ENCODE measurements at places on chromosomes 1 and 21.

GRCh38 chr1:32091176-32091575 is 16.7 kb upstream of the KPNA6 start:
- H3K4me1 ChIP-seq, result no peaks in the 10 kb centered on the region
- H3K36me3 ChIP-seq, result peaks cover 84% of the 10 kb centered on the region
- H3K27ac ChIP-seq, result no peak overlapping the region

DNA sequence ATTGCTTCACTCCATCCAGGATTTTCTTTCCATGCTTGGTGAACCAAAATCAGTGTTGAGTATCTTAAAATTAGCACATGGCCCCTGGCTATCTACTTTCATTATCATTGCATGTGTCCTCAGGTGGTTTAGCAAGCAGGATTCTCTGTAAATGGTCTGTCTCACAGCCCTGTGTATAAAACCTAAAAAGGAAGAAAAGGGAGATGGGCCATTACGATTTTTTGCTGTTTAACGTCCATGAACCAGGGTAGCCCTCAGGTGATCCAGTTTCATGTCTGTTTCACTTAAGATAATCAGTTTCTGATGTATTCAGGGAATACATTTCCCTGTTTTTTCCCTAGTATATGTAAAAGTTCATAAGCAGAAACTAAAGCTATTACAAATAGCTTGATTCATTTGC is 238.2 kb downstream of the NFIA start:
- H3K4me3 ChIP-seq, result no peak overlapping the region
- H3K4me1 ChIP-seq, result peaks cover 8% of the 10 kb centered on the region
- DNase-seq, result no peak
- H3K27me3 ChIP-seq, result no peaks in the 10 kb centered on the region
- no peak overlapping the region for H3K27ac ChIP-seq

DNA sequence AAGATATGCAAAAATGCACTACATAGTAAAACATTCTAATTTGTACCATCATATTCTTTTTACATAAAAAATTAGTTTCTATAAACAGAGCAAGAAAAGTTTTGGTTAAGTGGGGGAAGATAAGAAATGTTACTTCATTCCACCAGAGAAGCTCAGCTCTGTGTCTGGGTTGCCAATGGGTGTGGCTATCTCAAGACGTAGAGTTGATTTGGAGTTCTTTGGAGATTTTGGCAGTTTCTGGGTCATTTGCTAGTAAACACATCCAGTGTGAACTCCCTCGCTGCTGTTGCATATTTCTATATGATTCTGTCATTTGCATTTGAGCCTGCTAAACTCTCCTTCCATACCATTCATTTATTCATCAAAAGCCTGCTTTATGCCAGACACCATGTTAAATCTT is 7.2 kb downstream of the RGL1 start:
- no peak for DNase-seq
- no peaks in the 10 kb centered on the region for H3K36me3 ChIP-seq

- peaks cover 14% of the 10 kb centered on the region for H3K36me3 ChIP-seq
- H3K4me3 ChIP-seq, result no peak overlapping the region
- no peaks in the 10 kb centered on the region for H3K27me3 ChIP-seq
- DNase-seq, result no peak
Measured at GRCh38 chr1:43573066-43573800, 42.5 kb downstream of the PTPRF start.

DNA sequence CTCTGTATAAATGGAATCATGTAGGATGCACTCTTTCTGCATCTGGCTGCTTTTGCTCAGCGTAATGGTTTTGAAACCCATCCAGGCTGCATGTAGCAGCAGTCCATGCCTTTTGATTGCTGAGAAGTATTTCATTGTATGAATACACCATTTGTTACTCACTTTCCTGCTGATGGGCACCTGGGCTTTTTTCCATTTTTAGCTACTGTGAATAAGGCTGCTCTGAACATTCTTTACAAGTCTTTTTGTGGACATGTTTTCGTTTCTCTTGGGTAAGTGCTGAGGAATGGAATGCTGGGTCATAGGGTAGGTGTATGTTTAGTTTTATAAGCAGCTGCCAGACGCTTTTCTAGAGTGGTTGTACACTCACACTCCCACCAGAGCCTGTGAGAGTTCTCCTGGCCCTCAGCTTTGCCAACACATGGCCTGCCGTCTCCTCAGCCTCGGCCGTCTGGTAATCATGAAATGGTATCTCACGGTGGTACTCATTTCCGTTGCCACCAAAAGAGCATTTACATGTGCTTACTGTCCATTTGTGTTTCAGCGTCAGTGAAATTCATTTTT is 22.7 kb downstream of the SLX9 start:
- H3K36me3 ChIP-seq, result no peaks in the 10 kb centered on the region
- peak; percentile 55 for DNase-seq
- H3K4me1 ChIP-seq, result peaks cover 15% of the 10 kb centered on the region
- H3K27ac ChIP-seq, result peak overlapping the region; percentile 40
- no peaks in the 10 kb centered on the region for H3K27me3 ChIP-seq
- no peak overlapping the region for H3K4me3 ChIP-seq

GRCh38 chr1:223137455-223138085 is 5.5 kb downstream of the TLR5 start:
- H3K27me3 ChIP-seq, result no peaks in the 10 kb centered on the region
- H3K4me3 ChIP-seq, result no peak overlapping the region
- H3K36me3 ChIP-seq, result no peaks in the 10 kb centered on the region
- H3K27ac ChIP-seq, result peak overlapping the region; percentile 74
- peak; percentile 79 for DNase-seq

DNA sequence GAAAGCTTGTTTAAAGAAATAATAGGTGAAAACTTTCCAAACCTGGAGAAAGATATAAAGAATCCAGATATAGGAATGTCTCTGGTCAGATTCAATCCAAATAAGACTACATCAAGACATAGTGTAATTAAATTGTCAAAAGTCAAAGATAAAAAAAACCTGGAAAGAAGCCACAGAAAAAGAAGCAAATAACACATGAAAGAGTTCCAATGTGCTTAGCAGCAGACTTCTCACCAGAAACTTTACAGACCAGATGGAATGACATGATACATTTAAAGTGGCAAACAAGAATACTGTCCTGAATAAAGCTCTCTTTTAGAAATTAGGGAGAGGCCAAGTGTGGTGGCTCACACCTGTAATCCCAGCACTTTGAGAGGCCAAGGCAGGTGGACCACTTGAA is 1039.9 kb downstream of the KCNT2 start:
- no peak for DNase-seq
- H3K27ac ChIP-seq, result no peak overlapping the region
- H3K4me1 ChIP-seq, result no peaks in the 10 kb centered on the region
- no peak overlapping the region for H3K4me3 ChIP-seq
- no peaks in the 10 kb centered on the region for H3K27me3 ChIP-seq
- no peaks in the 10 kb centered on the region for H3K36me3 ChIP-seq

GRCh38 chr1:31154000-31154631 is 85.6 kb downstream of the NKAIN1 start:
- peak; percentile 16 for DNase-seq
- H3K27me3 ChIP-seq, result no peaks in the 10 kb centered on the region
- H3K27ac ChIP-seq, result peak overlapping the region; percentile 82
- H3K4me1 ChIP-seq, result no peaks in the 10 kb centered on the region

- no peak overlapping the region for H3K4me3 ChIP-seq
- no peaks in the 10 kb centered on the region for H3K27me3 ChIP-seq
- DNase-seq, result no peak
- H3K27ac ChIP-seq, result no peak overlapping the region
- no peaks in the 10 kb centered on the region for H3K36me3 ChIP-seq
Measured at GRCh38 chr1:65762081-65762862, 30.4 kb upstream of the PDE4B start.

DNA sequence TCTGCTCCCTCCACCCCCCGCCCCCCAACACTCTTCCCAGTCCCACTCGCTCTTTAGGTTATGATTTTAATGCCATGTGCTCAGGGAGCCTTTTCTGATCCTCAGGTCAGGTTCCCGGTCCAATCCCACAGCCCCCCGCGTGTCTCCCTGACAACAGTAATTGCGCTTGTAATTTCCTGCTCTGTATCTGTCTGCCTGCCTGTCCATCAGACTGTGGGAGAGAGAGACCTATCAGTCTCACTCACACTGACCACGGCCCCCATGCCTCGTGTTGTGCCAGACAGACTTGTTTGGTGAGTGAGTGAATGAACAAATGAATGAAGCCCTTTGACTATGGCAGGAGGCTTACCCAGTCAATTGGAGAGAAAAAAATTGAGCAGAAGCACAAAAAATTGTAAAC is 50.8 kb upstream of the ECE1 start:
- H3K4me1 ChIP-seq, result peaks cover 87% of the 10 kb centered on the region
- H3K36me3 ChIP-seq, result no peaks in the 10 kb centered on the region

GRCh38 chr1:76005765-76006164 is 68.8 kb upstream of the ST6GALNAC3 start:
- no peak overlapping the region for H3K27ac ChIP-seq
- H3K36me3 ChIP-seq, result no peaks in the 10 kb centered on the region
- no peak overlapping the region for H3K4me3 ChIP-seq

GRCh38 chr1:206770531-206771337 is at the start of gene IL19:
TSS of gene IL19 (plus strand) at chr1:206770773. CDS start at chr1:206836663, 65,890 bp downstream.
- H3K4me1 ChIP-seq, result peaks cover 10% of the 10 kb centered on the region
- H3K27ac ChIP-seq, result peak within 1 kb of the TSS; percentile 80
- H3K4me3 ChIP-seq, result no peak within 1 kb of the TSS
- DNase-seq, result peak; percentile 53
- H3K36me3 ChIP-seq, result no peaks in the 10 kb centered on the region

- peaks cover 32% of the 10 kb centered on the region for H3K4me1 ChIP-seq
- H3K36me3 ChIP-seq, result no peaks in the 10 kb centered on the region
- H3K27me3 ChIP-seq, result no peaks in the 10 kb centered on the region
Measured at GRCh38 chr1:248822148-248823032, 3.3 kb downstream of the SH3BP5L start.

DNA sequence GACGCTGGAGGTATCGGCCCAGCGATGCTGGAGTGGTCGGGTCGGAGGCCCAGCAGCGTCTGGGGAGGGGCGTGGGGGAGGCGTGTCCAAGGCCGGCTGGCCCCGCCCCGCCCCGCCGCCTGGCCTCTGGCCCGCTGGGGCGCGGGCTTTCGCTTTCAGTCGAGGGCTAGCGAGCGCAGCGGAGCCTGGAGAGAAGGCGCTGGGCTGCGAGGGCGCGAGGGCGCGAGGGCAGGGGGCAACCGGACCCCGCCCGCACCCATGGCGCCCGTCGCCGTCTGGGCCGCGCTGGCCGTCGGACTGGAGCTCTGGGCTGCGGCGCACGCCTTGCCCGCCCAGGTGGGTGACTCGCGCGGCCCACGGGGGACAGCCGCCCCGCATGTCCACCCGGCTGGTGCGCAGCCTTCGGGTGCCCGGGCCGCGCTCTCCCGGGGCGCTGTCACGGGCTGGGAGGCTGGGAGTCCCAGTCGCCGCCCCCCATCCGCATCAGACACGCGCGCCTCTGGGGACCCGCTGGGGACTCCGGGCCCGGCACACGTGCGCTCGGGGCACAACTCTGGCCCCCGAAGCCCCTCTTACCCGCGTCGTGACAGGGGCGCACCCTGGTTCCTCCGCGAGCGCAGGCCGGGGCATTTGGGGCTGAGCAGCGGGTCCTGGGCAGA is at the start of gene TNFRSF1B:
TSS of gene TNFRSF1B (plus strand) at position 158 of the 659 bp plus-strand sequence. CDS start at position 259, 101 bp downstream.
- no peak for DNase-seq
- peaks cover 11% of the 10 kb centered on the region for H3K36me3 ChIP-seq
- H3K4me3 ChIP-seq, result peak within 1 kb of the TSS; percentile 95
- H3K27me3 ChIP-seq, result no peaks in the 10 kb centered on the region
- peaks cover 5% of the 10 kb centered on the region for H3K4me1 ChIP-seq
- peak within 1 kb of the TSS; percentile 94 for H3K27ac ChIP-seq

DNA sequence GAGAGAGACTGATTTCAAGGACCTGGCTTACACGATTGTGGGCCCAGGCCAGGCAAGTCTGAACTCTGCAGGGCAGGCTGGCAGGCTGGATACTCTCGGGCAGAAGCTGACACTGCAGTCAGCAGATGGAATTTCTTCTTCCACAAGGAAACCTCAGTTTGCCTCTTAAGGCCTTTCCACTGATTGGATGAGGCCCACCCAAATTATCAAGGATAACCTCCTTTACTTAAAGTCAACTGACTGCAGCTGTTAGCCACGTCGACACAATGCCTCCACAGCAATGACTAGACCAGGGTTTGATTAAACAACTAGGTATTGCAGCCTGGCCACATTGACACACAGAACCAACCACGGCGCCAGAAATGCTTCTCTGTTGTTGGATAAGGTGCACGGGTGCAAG is 130.5 kb downstream of the PSMG1 start:
- DNase-seq, result no peak
- no peak overlapping the region for H3K4me3 ChIP-seq
- H3K4me1 ChIP-seq, result no peaks in the 10 kb centered on the region
- H3K27ac ChIP-seq, result no peak overlapping the region
- H3K36me3 ChIP-seq, result no peaks in the 10 kb centered on the region

- DNase-seq, result no peak
- no peaks in the 10 kb centered on the region for H3K27me3 ChIP-seq
- H3K4me3 ChIP-seq, result no peak overlapping the region
- no peaks in the 10 kb centered on the region for H3K36me3 ChIP-seq
Measured at GRCh38 chr1:105210747-105211146, 1461.0 kb downstream of the AMY1C start.

- H3K27me3 ChIP-seq, result no peaks in the 10 kb centered on the region
- H3K36me3 ChIP-seq, result peaks cover 25% of the 10 kb centered on the region
- no peak overlapping the region for H3K27ac ChIP-seq
- no peak for DNase-seq
- no peak overlapping the region for H3K4me3 ChIP-seq
Measured at GRCh38 chr1:27445177-27445936, 44.6 kb downstream of the WASF2 start.

DNA sequence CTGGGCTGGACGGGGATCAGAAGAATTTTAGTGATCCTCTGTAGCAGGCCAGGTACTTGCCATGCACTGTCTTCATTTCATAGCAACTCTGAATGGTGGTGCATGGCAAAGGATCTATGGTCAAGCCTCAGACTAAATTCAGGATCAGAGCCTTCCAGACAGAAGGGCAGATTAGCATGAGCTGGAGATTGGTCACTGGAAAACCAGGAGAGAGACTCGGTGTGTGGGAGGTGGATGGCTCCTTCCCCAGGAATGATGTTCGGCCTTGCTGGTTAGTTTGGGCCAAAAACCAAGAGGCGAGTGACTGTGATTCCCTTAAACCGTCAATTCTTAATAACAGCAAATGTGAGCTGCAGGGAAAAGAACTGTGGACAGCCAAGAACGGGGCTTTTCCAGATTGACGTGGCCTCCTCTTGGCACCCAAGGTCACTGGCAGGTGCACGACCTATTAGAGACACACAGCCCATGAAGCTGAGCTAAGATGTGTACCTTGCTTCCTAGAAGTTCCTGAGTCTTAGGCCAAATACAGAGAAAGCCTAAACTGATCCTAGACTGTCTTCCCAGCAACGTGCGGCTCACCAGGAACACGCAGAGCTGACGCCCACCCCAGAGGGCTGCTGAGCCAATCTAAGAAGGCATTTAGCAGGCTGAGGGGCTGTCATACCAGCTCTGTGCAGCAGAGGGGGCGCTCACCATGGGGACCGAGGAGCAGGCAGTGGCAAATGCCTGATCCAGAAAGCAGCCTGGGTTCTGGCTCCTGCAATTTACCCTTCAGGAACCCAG is 18.5 kb downstream of the ALDH4A1 start:
- H3K27ac ChIP-seq, result no peak overlapping the region
- H3K4me3 ChIP-seq, result no peak overlapping the region
- no peaks in the 10 kb centered on the region for H3K4me1 ChIP-seq
- no peak for DNase-seq
- peaks cover 51% of the 10 kb centered on the region for H3K36me3 ChIP-seq
- H3K27me3 ChIP-seq, result no peaks in the 10 kb centered on the region

- no peak for DNase-seq
- H3K36me3 ChIP-seq, result no peaks in the 10 kb centered on the region
- no peaks in the 10 kb centered on the region for H3K4me1 ChIP-seq
- H3K4me3 ChIP-seq, result no peak overlapping the region
Measured at GRCh38 chr1:78318011-78318410, 172.8 kb upstream of the PTGFR start.

- no peak overlapping the region for H3K4me3 ChIP-seq
- peaks cover 5% of the 10 kb centered on the region for H3K4me1 ChIP-seq
- H3K27ac ChIP-seq, result peak overlapping the region; percentile 42
- DNase-seq, result no peak
- H3K36me3 ChIP-seq, result no peaks in the 10 kb centered on the region
Measured at GRCh38 chr1:172254521-172255222, 165.8 kb upstream of the C1orf105 start.

Data from left lung (tissue), 14 donors.